NCI-H1105 (cell line): ENCODE measurements at places on chromosomes 13 and 19.

DNA sequence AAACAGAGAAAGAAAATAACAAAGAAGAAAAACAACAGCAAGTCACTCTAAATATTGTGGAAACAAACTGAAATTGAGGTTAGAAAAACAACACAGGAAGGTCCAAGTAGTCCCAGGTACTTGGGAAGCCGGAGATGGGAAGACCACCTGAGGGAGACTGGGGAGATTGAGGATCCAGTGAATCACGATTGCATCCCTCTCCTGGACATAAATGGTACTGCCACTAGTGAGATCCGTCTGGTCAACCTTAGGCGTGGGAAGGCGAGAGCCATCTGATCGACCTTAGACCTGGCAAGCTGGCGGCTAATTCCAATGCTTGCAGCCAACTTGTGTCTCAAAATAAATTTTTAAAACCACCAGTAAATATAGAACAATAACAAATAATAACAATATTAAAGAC is 81.9 kb downstream of the ZNF726 start:
- DNase-seq, result no peak

- DNase-seq, result peak; percentile 20
These were observed 616 bp downstream of the HNRNPUL1 start for GRCh38 chr19:41264581-41265394.

DNA sequence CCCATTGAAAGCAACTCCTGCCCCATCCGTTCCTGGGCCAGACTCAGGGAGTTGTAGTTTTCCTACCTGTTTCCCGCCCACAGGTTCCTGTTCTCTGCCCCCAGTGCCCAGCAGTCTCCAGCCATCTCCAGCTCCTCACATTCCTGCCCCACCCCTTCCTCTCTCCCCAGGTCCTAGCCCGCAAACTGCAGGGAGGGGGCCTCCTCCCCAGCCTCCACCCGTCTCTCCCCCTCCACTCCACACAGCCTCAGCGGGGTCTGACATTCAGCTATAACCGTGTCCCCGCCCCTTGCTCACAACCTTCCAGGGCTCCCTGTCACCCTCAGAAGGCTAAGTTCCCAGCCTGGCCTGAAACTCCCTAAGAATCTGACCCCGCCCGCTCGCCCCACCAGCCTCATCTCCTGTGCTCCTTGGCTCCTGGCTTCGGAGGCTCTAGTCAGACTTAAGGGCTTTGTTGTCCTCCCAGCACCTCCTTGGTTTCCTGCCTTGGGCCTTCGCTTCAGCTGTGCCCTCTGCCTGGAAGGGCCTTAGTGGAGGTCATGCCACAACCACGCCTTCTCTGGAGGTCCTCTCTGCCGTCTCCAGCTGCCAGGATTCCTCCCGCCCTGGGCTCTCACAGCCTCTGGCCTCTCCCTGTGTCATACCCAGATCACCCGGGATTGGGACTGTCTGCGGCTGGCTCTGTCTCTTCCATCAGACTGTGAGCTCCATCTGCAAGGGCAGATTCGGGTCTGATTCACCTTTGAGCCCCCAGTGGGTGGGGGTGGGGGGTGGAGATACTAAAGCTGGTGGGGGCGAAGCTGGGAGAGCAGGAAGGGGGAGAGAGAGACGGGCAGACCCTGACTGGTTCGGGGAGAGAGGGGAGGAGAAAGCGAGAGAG is 5.1 kb upstream of the SPACA6 start:
- no peak for DNase-seq

DNA sequence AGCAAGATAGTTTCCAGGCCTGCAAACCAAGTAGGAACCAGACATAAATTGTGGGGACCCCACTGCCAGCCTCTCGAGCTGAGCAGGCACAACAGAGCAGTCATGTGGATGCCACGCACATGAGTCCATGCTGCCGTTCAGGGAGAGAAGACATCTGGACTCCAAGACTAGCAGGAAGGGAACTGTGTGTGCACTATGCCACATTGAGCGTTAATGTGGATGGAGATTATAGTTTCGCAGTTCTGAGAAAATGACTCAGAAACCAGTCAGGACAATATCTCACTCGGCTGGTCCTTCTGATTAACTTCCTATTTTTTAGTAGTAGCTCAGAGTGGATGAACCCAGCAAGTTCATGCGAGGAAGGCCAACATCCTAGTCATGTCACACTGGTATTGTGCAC is 124.9 kb downstream of the CRYL1 start:
- no peak for DNase-seq

GRCh38 chr19:23905771-23906170 is 8.9 kb upstream of the ZNF726 start:
- no peak for DNase-seq

- DNase-seq, result no peak
These were observed 924 bp downstream of the RGCC start for GRCh38 chr13:41458187-41458760.

- no peak for DNase-seq
These were observed 254.4 kb downstream of the DLEU7 start for GRCh38 chr13:50589139-50589538.

GRCh38 chr19:41951686-41952172 is 7.4 kb downstream of the RABAC1 start:
- DNase-seq, result peak; percentile 62

GRCh38 chr13:47901441-47901840 is 99.6 kb downstream of the SUCLA2 start:
- no peak for DNase-seq
